ENCODE measurements at places on chromosomes 1 and 21.

DNA sequence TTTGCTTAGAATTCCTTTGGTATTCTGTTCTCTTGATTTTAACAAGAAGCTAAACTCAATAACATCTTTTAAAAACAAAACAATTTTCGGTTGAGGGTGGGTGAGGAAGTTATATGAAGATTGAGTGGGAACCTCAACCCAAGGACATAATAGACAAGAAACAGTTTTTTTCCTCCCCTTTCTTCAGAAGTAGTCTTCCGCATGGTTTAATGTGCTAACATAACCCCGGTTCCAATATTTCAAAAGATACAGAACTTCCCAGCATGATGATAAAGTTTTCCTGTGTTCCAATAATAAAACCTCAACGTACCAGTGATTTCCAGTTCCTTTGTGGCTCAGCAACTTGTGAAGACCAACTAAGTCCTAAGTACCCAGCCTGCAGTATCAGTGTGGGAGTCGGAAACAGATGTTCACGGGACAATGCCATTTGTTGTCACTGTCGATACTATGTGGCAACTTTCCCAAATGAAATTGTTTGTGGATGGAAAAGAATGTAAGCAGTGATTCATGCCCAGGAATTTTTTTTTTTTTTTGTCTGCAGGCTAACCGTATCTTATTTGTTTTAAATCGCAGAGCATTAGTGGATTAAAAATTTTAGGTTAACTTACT lies 48.5 kb downstream of the NR5A2 start:
- DNase-seq = no peak

DNA sequence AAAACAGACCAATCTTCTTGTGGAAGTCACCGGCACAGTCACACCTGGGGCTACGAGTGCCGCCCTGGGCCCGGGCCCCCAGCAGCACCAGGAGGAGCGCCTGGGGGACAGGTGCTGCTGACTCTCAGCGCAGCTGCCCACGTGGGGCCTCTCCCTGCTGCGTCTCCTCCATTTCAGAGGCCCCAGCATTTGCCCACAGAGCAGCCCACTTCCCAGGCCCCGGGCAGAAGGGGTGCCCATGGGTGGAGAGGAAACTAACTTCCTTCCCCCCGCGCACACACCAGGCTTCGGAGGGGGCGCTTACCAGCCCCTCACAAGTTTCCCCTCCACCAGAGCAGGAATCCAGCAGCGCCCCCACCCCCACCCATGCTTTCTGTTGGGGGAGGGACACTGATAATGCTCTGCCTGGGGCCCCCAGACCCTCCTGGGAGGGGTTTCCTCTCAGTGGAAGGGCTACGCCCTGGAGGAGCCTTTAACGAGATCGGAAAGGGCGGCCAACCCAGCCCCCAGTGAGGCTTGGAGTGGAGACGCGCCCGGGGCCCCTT lies 440 bp downstream of the TNFRSF25 start:
- DNase-seq = no peak

- DNase-seq = no peak
Observed at GRCh38 chr1:247431643-247432042, 15.7 kb downstream of the NLRP3 start.

DNA sequence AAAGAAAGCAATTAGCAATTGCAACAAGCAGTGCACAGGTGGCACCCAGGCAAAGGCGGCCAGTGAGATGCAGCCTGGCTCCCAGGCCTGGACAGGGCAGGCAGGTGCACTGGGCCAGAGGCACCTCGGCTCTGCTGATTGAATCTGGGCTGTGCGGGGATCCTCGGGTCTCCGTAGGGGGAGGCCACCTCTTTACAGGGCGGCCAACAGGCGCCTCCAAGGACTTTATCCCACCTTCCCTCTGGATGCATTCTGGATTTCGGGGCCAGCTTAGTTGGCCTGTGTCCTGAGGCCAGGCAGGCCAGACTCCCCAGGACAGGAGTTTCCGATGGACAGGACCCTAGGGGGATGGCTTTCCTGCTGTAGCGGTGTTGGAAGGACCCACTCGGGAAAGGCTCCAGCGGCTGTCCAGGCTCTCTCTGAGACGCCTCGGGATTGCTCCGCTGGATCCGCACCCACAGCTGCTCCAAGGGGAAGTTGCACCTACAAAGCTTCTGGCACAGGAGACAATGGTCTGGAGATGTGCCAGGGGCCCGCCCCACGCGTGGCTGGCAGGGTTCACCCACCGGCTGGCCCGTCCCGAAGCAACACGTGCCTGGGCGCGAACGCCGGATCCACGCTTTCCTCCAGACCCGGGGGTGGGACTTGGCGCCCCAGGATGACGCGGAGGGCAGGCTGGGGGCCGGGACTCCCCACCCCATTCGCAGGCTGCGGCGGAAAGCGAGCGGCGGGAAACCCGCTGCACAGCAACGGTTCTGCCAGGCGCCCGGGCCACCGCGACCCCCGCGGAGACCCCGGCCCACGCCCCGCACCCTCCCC lies 810 bp downstream of the SLC19A1 start:
- DNase-seq = peak; percentile 54

DNA sequence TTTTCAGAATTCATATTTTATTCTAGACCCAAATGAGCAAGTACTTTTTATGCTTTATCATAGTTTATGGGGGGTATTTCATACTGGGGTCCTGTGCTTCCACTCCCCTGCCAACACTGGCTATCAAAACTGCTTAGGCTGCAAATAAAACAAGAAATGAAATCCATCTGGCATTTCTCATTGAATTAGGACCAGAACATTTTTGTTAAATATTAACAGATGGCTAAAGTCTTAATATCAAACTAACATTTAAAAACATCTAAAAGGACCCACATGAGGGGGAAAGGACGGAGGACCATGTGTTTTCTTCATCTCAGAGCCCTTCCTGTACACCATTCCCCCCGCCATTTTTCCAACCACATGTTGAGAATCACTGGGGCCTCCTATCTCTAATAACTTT lies 167.5 kb upstream of the C1orf105 start:
- no peak for DNase-seq

DNA sequence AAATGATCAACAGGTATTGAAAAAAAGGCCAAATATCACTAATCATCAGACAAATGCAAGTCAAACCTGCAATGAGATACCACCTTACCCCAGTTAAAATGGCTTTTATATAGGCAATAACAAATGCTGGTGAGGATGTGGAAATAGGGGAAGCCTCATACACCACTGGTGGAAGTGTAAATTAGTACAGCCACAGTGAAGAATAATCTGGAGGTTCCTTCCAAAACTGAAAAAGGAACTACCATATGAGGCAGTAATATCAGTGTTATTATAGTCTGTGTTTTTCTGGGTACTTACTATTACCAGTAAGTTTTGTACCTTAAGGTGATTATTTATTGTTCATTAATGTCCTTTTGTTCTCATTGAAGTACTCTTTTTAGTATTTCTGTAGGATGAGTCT lies 201.3 kb downstream of the MRPL39 start:
- DNase-seq = no peak

- no peak for DNase-seq
Observed at GRCh38 chr1:24102961-24103360, 9.0 kb downstream of the MYOM3 start.

GRCh38 chr1:46425726-46426125 lies 31.6 kb downstream of the FAAH start:
- DNase-seq = no peak

- DNase-seq = no peak
Observed at GRCh38 chr1:19514391-19514831, 29.1 kb upstream of the CAPZB start.

DNA sequence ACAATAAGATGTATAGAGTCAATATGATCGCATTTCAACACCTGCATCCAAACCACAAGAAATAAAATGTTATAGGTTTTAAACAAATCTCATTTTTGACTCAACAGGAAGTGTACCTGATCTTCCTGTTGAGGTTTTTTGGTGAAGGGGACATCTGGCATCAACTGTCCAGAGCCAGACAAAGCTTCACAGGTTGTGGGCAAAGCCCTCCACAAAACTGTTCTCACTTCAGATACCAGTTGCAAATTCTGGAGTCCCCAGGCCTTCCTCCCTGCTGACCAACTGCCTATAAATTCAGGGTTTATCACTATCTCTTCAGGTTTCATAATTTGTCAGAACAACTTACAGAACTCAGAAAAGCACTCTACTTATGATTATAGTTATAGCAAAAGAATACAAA lies 326.1 kb upstream of the CAMK1G start:
- no peak for DNase-seq

DNA sequence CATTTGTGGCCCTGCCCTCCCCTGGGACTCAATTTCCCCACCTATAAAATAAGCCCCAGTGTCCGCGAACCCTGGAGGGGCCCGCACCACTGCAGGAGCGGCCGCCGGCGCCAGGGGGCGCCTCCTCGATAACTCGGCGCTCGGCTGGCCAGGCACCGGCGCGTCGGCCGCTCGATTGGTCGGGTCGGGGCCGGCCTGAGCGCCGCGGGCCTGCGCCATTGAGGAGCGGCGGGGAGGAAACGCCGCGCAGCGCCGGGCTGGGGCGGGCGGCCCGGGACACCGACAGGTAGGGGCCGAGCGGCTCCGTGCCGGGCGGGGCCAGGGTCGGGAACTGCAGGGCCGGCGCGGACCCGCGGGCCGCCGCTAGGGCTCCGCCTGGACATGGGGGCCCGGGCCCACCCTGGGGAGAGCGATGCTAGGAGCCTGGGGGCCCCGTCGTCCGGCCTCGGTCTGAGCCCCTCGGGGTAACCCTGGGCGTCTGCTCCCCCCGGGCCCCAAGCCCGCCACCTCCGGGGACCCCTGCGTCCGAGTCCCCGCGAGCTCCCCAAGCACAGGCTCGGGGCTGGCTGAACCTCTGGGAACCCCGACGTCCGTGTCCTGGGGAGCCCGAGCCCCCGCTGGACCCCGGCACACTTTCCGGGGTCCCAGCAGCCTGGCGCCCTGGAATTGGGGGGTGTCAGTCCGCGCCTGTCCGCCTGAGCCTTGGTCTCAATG lies at the start of gene VPS13D:
Gene VPS13D (plus strand): TSS at position 196 of the 714 bp plus-strand sequence. CDS start 4,237 bp downstream, outside the sequence.
- DNase-seq = peak; percentile 93

- DNase-seq = no peak
Observed at GRCh38 chr1:171595324-171595723, 26.7 kb upstream of the MYOCOS start.

GRCh38 chr1:223670458-223671159 lies 5.1 kb upstream of the CAPN8 start:
- peak; percentile 85 for DNase-seq

DNA sequence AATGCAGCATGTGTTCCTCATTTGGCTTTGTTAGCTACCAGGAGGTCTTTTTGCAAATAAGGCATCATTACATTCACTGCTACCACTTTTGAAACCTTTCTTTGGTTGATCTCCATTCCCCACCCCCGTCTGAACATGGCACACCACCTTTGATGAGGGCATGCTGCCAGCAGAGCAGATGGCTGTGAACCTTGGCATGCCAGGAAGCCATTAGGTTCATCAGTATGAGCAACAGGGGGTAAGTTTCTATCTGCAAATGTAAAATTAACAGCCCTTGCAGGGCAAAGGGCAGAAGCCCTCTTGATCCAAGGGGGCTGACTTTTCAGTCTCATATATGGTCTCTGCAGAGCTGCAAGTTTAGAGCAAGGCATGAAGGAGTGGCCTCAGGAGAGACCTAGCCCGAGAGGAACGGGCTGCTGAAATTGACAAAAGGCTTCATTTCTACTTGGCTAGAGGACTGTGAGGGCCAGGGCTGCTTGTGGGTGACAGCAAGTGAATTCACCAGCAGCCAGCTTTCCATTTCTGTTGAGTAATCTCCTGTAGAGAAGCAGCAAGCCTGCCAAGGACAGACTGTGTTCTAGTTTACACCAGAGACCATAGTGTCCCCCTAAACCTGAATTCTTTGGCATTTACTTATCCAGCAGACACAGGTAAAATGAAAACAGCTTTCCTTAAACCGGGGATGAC lies 127.9 kb downstream of the ZNF326 start:
- no peak for DNase-seq

- DNase-seq = no peak
Observed at GRCh38 chr21:24445517-24445916, 1161.8 kb downstream of the MRPL39 start.

- DNase-seq = no peak
Observed at GRCh38 chr1:219476716-219477115, 136.2 kb downstream of the ZC3H11B start.

DNA sequence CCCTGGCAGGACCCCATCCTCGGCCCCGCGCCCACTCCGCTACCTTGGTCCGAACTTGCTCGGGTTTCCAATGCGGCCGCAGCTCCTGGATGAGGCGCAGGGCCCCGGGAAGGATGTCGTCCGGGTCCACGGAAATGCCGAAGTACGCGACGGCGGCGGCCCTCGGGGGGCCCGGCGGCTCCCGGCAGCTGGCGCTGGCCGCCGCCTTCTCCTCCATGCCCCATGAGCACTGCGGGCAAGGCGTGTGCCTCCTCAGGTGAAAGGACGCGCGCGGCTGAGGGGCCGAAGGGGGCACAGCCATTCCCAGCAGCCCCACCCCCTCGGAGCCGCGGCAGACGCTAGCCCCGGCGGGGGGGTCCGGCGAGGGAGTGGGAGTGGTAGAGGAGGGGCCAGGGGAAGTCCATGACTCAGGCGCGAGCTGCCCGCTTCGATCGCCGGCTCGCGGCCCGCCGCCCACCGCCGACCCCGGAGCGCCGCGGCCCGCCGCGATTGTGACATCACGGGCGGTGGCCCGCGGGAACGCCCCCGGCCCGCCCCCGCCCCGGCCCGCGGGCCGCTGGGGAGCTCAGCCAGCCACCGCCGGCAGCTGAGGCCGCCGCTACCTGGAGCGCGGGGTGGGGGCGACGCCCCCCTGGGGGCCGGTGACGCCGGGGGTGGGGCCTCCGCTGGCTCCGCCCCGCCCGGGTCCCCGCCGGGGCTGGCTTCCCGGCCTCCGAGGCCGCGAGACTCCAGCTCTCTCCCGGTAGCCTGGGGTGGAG lies at the start of gene ETNK2:
Gene ETNK2 (minus strand): TSS at position 493 of the 758 bp plus-strand sequence. CDS start 192 bp downstream, at position 301.
- peak; percentile 90 for DNase-seq

DNA sequence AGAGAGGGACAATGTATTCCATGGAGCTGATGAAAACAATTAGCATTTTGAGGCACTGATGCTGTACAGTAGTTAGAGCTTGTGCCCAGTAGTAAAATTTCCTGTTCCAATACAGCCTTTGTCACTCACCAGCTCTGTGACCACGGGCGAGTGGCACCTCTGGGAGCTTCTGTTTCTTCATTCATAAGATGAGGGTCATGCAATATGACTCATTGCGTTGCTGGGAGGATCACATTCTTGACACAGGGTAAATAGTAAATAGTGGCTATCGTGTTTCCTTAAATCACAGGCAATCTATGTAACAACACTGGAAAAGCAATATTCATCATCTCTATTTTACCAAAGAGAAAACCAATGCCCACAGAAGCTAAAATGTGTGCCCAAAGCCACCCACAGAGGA lies 4.5 kb upstream of the LRRC52 start:
- DNase-seq = no peak

- DNase-seq = no peak
Observed at GRCh38 chr1:61183471-61184039, 101.2 kb downstream of the NFIA start.

DNA sequence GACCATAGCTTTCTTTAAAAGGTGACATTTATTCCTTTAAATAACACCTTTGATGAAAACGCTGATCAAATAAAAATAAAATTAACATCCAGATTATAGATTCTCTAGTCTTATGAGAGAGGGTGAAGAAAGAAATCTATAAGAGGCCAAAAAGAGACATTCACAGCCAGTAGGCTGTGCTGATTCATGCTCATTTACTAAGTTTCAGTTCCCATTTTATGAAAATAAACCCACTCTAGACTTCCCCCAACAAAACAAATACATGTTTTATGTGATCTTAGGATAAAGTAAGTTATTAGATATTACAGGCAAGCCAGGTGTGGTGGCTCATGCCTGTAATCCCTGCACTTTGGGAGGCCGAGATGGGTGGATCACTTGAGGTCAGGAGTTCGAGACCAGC lies 21.1 kb downstream of the ESRRG start:
- no peak for DNase-seq

- peak; percentile 77 for DNase-seq
Observed at GRCh38 chr1:156898161-156898566, 4.6 kb downstream of the PEAR1 start.
